Renal pelvis (tissue), 12 donors: ENCODE measurements at places on chromosomes 1 and 21.

- no peak for DNase-seq
Observed at GRCh38 chr1:15595809-15596617, 11.2 kb upstream of the AGMAT start.

DNA sequence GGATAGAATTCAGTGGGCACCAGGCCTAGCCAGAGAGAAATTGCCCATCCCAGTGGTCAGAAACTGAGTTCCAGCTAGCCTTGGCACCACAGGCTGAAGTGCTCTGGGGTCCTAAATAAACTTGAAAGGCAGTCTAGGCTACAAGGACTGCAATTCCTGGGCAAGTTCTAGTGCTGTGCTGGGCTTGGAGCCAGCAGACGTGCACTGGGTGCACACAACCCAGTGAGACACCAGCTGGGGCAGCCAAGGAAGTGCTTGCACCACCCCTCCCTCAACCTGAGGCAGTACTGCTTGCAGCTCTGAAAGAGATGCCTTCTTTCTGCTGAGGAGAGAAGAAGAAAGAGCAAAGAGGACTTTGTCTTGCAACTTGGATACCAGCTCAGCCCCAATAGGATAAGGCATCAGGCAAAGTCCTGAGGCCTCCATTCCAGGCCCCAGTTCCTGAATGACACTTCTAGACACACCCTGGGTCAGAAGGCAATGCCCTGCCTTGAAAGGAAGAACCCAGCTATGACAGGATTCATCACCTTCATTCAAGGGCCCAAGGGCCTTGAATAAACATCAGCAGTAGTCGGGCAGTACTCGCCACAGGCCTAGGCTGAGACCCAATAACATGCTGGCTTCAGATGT lies 55.1 kb downstream of the OVGP1 start:
- no peak for DNase-seq

- DNase-seq, result no peak
Observed at GRCh38 chr1:232904566-232904965, 45.8 kb upstream of the NTPCR start.

DNA sequence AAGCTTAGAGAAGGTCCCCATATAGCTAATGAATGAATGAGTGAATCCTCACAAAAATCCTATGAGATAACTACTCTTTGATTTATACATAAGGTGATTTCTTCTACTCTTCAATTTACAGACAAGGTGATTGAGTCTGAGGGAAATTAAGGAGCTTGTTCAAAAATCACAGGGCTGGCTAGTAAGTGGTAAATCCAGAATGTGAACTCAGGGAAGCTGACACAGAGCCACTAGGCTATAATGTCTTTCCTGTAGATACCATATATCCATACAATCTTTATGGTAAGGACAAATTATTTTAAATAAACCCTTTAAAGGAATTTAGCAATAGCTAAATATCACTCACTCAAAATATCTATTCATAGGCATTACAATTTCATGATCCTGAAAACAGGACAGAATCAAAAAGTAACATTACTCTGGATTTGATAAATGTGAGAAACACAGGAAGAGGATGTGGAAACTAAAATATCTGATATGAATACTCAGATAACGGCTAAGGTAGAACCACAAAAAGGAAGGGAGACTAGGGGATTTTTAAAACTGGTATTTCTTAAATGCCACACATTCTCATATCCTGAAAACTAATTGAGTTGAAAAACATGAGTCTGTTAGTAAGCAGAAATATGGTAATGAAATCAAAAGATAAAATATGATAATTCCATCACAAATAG lies 108.2 kb downstream of the NBPF12 start:
- no peak for DNase-seq

DNA sequence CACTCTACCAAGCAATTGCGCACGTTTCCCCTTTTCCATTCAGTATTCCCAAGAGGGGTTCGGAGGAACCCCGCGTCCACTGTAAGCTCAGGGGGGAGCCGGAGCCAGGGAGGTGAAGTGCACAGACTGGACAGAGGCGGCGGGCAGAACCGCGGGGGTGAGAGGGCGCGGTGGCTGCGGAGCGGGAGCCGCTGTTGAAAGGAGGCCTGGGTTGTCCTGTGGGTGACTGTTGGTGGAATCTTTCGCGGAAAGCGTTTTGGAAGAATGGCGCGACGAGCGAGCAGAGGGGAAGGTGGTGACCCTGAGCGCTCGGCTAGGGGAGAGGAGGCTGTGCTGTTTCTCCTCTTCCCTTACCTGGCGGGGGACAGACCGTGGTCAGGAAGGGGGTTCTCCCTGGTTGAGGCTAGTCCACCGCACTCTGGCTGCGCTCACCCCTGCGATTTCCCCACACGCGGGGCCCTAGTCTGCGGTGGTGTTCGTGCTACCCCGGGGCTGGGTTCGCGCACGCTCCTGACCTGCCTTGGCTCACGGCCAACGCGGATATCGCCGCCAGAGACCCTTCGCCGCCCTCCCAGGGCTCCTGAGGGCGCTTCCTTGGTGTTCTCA lies 92.8 kb downstream of the PRKAB2 start:
- DNase-seq, result no peak

- no peak for DNase-seq
Observed at GRCh38 chr1:167499664-167500101, 18.6 kb downstream of the CD247 start.

DNA sequence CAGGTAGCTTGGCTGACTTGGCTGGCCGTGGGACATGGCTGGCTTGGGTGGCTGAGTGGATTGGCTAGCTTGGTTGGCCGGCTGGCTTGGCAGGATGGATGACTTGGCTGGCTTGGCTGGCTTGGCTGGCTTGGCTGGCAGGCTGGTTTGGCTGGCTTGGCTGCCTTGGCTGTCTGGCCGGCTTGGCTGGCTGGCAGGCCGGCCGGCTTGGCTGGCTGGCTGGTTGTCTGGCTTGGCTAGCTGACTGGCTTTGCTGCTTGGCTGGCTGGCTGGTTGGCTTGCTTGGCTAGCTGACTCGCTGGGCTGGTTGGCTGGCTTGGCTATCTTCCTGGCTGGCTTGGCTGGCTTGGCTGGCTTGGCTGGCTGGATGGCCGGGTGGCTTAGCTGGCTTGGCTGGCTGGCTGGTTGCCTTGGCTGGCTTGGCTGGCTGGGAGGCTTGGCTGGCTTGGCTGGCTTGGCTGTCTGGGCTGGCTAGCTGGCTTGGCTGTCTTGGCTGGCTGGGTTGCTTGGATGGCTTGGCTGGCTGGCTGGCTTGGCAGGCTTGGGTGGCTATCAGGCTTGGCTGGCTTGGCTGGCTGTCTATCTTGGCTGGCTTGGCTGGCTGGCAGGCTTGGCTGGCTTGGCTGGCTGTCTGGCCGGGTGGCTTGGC lies 129.7 kb upstream of the FAM72C start:
- DNase-seq, result no peak

GRCh38 chr1:3417082-3417739 lies 37.3 kb upstream of the ARHGEF16 start:
- no peak for DNase-seq

DNA sequence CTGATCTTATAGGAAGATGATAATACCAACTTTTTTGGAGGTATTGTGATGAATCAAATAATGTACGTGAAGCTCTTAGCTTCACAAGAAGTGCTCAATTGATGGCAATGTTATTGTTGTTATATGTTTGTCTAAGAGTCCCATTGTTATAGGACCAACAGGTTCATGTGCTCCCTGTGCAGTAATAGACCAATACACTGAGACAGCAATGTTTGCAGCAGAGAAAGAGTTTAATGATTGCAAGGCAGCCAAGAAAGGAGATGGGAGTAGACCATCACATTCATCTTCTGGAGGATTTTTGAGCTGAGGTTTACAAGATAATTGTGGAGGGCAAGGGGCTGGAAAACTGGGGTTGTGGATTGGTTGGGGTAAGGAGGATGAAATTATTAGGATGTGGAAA lies 143.0 kb downstream of the CNIH3 start:
- no peak for DNase-seq

DNA sequence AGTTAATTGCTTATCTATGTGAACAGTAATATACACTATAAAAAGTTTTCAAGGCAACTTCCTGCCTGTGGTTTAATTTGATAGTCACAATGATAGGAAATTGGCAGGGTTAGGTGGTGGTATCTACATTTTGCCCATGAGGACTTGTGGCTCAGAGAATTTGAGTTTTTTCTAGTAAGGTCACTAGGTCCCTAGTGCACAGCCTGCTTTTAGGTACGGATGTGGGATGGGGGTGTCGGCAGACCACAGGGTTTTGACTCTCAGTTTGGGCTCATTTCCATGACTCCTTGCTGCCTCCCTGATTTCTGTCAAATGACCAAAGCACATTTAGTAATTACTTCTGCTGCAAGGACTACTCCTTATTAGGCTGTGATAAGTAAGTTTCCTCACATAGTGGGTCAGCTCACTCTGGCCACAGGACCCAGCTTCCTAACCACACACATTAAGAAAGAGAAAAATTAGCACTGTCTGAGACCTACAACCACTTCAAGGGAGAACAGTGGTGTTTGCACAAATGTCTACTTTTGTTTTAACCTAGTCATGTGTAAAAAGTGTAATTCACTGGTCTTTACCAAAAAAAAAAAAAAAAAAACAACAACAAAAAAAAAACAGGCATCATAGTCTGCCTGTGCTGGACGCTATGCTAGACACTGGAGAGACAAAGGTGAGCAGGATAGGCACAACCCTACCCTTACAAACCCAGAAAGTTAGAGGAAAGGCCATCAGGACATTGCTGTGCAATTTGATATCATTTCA lies 43.7 kb downstream of the MRPL39 start:
- DNase-seq, result no peak

DNA sequence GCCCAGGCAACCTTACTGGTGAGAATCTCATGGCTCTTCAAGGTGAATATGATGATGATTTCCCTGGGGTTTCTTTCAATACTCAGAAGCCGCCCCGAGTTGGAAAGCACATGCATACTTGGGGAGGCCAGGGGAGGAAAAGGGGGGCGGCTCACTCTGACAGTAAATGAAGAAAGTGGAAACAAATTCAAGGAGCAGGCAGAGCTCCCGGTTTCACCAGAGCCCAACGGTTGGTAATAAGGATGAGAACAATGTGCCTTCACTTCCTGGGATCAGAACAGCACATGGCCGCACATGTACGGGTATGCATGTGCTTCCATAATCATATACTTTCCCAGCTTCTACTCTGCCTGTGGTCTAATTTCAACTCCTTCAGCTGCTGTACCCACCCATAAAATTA lies 3.8 kb upstream of the ARHGEF2 start:
- DNase-seq, result no peak

- DNase-seq, result no peak
Observed at GRCh38 chr21:38956856-38957571, 151.3 kb downstream of the ETS2 start.

- no peak for DNase-seq
Observed at GRCh38 chr1:154844297-154844681, 25.8 kb downstream of the KCNN3 start.
